ENCODE measurements at places on chromosomes 12 and 14. TPM values are rescaled to one million over a fixed set of nuclear protein-coding genes. Genes with fewer than 3 reads are reported as not detected.
A peak's percentile ranks its signal among the peaks of the same experiment; 100 is the strongest.

The SERPINA1 gene
- not detected for total RNA-seq

- DNase-seq, result peak; percentile 38
Observed at GRCh38 chr14:77045238-77046162, 17.0 kb upstream of the IRF2BPL start.

The LRP1 gene
- total RNA-seq, result 3.8 TPM

The OR4K2 gene
- total RNA-seq, result not detected

The HECTD1 gene
- 181 TPM for total RNA-seq

GRCh38 chr14:59199205-59199604 lies 10.7 kb downstream of the DAAM1 start:
- DNase-seq, result no peak

GRCh38 chr12:77925536-77926108 lies 94.9 kb downstream of the NAV3 start:
- peak; percentile 92 for DNase-seq
